T-helper 2 cell treated with Interferon-gamma antibody and Interleukin-4, amounts not matched to agents 5 μg/mL and 100 μg/mL, for 36 hours (primary cell): ENCODE measurements at places on chromosomes 4 and X.

DNA sequence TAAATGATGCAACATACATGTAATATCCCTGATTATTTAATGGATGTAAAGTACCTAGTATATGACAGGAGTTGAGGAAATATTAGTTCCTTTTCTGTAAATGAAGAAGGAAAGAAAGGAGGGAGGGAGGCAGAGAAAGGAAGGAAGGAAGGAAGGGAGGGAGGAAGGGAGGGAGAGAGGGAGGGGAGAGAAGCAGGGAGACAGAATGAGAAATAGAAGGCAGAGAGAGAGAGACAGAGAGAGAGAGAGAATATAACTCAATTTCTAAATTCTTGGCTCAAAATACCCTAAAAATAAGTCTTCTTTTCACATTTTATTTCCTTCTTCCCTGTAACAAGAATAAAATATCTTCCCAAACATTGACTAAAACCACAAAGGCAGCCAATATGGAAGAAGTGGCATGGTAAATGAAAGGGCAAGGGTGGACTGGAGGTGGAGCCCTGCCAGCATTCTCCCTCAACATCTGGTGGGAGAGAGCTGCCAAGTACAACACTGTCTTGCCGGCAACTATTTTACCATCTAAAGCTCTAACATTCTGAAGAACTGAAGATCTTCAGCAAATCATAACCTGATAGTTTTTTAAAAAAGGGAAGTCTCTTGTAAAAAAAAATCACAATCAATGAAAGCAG, 245.1 kb downstream of the PPP3CA start:
- DNase-seq, result no peak

- DNase-seq, result no peak
Measured at GRCh38 chrX:132592880-132593279, 104.0 kb upstream of the MBNL3 start.

DNA sequence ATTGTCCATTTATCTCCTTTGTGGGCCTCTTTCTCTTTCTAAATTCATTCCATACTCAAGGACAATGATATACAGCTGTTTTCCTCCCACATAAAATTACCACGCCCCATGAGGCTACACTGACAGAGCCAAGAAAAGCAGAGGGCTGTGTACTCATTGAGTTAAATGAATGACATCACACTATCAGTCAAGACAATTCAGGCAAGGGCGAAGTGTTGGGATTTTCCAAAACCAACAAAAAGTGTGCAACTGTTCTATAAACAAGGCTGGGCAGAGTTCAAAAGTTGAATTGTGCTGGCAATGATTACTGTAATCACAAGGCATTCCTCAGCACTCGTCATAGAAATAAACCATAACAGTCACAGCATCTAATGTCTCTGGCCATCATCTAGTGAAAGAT, 799.6 kb upstream of the DIAPH2 start:
- DNase-seq, result no peak

DNA sequence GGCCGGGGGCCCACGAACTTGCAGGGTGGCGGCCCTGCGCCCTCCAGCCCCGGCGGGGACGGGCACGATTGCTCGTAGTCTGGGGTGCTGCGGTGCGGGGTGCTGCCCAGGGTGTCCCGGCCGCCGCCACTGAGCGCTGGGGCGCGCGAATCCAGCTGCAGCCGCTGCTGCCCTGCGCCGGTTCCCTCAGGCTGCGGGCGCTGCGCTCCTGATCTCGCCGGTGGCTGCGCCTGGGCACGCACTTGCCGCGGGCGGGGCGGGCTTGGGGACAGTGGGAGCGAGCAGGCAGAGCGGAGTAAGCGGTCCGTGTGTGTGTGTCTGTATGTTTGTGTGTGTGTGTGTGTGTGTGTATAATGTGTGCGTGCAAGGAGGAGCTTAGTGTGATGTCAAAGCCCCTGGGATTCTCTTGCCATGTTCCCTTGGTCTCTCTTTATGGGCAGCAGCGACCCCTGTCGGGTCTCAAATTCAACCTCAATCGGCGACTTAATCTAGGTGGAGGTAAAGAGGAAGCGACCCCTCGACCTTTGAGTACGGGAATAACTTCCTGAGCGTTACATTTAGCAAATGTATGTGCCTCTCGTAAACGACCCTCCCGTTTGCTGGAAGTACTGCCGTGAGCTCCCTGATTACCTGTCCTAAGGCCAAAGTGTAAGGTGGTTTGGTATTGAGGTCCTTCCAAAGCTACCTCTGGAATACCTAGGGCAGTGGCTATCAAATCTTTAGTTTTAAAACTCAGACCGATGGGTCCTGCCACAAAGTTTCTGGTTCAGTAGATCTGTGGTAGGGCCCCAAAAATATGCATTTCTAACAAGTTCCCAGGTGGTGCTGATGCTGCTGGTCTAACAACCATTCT, at the start of gene RNF150:
RNF150 (minus strand) TSS at position 324 of the 853 bp plus-strand sequence.
- peak; percentile 23 for DNase-seq

DNA sequence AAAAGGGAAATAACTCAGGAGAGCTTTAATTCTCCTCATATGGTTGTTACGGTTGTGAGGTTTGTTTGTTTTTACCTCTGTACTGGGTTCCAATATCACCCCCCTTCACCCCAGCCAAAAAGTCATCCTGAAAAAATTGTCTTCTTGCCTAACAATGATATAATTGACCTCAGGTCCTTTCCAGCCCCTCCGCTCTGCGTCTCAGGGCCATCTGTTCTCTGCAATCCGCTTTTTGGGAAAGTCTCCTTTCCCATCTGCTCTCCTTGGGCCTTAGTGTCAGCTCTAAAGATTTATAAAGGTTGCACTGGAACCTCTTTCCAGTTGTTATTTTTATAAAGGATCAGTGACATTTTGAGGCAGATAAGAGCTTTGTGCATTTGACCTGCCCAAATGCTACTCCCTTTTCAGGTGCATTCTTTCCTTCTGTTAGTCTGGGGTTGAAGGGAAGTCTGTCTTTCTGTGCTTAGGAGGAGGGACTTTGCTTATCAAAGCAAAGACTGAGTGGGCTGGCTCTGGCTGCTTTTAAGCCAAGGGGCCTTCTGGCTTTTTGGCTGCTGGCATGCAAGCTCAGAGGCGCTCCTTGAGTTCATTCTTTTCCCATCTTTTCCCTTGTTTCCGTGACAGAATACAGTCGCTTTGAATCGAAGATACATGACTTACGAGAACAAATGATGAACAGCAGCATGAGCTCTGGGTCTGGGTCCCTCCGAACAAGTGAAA, 34.1 kb downstream of the DLG3 start:
- no peak for DNase-seq
